ENCODE measurements at places on chromosomes 3 and 15.
A peak's percentile ranks its signal among the peaks of the same experiment; 100 is the strongest.

- no peak for DNase-seq
These were observed 128.3 kb downstream of the ALCAM start for GRCh38 chr3:105495021-105495420.

GRCh38 chr3:158773845-158774830 is 27.7 kb upstream of the MFSD1 start:
- no peak for DNase-seq

GRCh38 chr15:50726315-50726714 is 39.2 kb downstream of the SPPL2A start:
- no peak for DNase-seq

DNA sequence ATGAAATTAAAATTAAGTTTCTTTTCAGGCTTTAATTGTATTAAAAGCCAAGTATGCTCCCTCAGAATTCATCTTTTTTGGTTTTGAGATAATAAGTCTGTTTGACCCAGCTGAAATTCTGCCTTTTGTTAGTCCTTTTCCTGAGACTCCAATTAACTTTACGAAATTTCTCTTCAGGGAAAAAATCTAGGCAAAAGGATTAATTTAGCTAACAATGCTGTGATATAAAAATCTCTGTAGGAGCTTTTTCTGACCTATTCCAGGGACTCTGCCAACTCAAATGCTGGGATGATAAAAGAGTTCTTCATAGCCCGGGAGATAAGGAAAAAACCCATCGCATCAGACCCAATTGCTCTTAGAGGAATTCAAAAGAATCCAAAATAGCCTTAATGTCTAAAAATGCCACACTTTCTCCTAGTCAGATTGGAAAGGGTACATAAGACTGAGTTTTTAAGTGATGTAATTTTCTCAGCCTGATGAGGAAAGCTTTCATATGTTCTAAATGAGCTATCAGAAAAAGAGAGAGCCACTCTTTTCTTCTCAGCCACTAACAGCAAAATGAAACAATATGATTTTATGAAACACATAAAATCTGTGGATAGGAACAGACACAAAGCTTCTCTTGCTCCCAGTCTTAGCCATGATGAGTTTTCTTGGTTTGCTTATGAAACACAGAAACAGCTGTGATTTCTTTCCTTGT is 405.1 kb downstream of the ROBO1 start:
- DNase-seq: no peak

- no peak for DNase-seq
These were observed 80.0 kb upstream of the SPATA16 start for GRCh38 chr3:173221010-173221409.

- DNase-seq: no peak
These were observed 457.5 kb downstream of the EDEM1 start for GRCh38 chr3:5644773-5645670.

DNA sequence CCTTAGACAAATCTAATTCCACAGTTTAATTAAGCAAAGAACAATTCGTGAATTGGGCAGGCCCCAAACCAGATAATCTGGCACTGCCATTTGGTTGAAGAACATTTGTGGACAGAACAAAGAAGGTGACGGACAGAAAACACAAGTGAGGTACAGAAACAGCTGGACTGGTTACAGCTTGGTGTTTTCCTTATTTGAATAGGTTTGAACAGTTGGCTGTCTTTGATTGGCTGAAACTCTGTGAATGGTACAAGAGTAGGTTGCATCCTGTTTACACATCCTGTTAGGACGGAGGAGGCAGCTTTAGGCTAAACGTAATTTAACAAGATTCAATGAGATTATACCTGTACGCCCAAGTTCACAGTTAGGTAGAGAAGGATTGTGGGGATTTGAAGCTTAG is 114.4 kb downstream of the LPP start:
- no peak for DNase-seq

GRCh38 chr15:77023576-77024272 is 28.8 kb downstream of the PSTPIP1 start:
- DNase-seq: peak; percentile 54

DNA sequence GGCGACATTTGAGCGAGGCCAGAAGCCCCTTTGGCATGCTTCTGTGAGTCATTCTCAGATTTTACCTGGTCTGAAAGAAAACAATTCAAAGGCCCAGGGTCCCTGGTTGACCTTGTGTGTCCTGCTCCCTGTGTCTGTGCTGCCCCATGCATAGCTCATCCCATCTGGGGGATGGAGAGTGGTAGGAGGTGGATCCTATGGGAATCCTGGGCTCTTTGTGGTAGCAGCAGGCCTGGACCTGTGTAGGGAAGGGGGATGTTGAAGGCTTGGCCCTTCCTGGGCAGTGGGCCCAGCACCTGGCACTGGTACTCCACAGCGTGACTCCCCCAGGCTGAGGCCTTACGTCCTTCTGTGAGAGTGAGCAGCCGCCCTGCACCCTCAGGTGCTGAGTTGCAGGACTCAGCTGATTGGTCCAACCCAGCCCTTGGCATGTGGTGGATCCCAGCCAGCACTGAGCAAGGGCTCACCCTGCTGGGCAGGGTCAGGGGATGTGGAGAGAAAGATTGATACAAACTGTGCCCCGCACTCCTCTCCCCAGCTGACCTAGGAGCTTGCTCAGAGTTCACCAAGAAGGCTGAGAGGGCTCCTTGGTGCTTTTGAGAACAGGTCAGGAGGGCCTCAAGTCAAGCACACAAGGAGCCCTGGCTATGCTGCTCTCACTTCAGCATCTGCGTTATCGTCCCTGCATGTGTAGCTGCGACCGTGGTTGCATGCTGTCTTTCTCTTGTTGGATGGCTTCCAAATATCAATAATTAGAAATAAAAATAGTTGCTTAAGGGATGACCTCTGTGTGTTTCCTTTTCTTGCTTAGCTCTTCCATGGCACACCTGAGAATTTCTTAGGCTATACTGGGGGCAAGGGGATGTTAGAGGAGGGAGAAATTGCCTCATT is 21.4 kb upstream of the JMJD7 start:
- no peak for DNase-seq

- peak; percentile 81 for DNase-seq
These were observed 15.5 kb downstream of the TATDN2 start for GRCh38 chr3:10263646-10264363.

Data from activated CD8-positive, alpha-beta memory T cell treated with anti-CD3 and anti-CD28 coated beads, Interleukin-2, amount 50 U/mL, for 48 hours (primary cell).